ENCODE measurements at places on chromosomes 6 and 20.

GRCh38 chr20:8964959-8965562 lies 103.8 kb upstream of the PLCB4 start:
- DNase-seq, result no peak

DNA sequence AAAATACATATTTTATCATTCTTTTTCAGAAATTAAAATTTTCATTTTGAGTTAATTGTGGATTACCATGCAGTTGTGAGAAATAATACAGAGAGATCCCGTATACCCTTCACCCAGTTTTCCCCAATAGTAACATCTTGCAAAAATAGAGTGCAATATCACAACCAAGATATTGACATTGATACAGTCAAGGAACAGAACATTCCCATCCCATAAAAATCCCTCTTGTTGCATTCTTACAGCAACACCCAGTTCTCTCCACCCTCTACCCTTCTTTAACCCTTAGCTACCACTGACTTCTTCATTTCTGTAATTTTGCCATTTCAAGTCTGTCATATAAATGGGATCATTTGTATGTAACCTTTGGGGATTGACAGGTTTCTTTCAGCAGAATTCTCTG lies 6.9 kb upstream of the AKAP12 start:
- DNase-seq, result no peak

DNA sequence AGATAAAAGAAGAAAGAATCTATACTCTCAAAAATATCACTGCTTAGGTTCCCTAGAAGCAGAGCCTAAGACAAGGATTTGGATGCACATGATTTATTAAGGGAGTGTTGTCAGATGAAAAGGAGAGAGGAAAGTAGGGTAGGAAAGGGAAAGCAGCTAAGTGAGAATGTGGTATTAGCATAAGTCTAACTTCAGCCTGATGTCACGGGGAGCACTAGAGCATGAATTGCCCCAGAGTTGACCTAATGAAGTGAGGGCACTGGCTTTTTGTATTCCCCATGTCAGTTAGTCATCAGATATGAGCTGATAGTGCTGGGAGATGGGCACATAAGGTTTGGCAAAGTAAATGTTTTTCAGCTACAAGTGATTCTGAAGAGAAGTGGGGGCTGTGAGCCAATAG lies 129.0 kb upstream of the THEMIS start:
- DNase-seq, result no peak

GRCh38 chr20:2825761-2826160 lies 9.6 kb downstream of the TMEM239 start:
- DNase-seq, result no peak

- DNase-seq, result no peak
Observed at GRCh38 chr20:4708856-4709255, 12.9 kb upstream of the PRND start.

- no peak for DNase-seq
Observed at GRCh38 chr20:62310757-62311121, 7.9 kb downstream of the ADRM1 start.

DNA sequence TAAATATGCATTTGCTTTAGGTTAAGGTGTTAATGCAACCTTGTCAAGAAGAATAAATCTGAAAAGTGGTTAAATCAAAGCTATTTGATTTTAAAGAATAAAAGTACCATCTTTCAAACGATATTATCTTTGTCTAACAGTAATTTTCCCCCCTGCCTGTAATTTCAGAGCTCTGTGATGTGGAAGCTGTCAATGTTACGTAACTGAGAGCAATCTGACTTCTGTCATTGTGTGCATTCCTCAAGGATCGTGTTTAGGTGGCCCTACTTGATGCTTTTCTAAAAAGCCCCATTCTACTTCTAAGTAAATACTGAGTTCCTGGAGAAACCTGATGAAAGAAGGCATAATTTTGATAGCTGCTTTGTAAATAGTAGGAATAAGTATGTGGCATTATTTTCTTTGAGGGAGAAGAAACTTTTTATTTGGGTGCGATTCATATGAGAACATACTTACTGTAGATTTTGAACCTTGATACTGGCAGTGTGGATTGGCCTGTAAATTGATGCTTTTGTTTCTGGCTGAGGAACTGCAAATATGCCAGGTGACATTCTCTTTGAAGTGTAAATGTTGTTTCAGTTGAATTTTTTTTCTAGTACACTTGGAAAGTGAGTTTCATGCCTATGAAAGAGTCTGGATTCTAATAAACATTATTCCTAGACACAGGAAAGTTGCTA lies 529.6 kb upstream of the FLRT3 start:
- DNase-seq, result no peak

GRCh38 chr6:108728826-108729225 lies 119.4 kb upstream of the ARMC2 start:
- DNase-seq, result no peak

DNA sequence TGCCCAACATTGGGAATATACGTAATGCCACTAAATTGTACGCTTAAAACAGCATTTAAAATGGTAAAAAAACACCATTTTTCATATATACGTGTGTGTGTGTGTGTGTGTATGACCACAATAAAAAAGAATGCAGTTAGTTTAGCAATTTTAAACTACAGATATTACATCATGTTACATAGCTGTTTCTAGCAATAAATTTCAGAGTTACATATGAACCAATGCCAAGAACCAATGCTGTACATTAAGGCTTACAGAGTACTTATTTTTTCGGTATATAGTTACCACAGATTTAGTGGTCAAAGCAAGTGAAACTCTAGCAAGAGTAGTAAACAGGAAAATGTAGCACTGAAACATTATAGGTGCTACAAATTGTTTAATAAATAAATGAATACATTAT lies 119.3 kb downstream of the PDE10A start:
- DNase-seq, result no peak

GRCh38 chr6:29183594-29183993 lies 12.9 kb downstream of the OR2J2 start:
- no peak for DNase-seq

GRCh38 chr6:8434727-8435092 lies 635 bp downstream of the SLC35B3 start:
- no peak for DNase-seq

- no peak for DNase-seq
Observed at GRCh38 chr20:54067606-54068174, 2.7 kb downstream of the BCAS1 start.
